ENCODE measurements at places on chromosomes 4 and X.

- DNase-seq = no peak
Measured at GRCh38 chr4:74258963-74259362, 49.3 kb upstream of the EPGN start.

DNA sequence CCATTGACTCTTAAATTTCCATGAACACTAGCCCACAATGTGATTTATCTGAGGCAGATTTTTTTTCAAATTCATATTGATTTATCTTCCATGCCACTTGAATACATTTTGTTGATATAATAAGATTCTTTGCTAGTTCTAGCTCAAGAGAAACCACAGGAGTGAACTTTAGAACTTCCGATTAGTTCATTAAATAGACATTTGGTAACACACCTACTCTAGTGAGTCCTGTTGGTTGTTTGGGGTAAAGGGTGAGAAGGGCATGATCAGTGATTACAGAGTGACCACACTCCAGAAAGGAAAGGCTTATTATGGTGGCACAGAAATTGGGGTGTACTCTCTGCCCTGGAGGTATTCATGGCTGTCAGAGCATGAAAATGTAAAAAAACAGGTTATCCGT, 120.4 kb downstream of the CDKL5 start:
- DNase-seq = no peak

DNA sequence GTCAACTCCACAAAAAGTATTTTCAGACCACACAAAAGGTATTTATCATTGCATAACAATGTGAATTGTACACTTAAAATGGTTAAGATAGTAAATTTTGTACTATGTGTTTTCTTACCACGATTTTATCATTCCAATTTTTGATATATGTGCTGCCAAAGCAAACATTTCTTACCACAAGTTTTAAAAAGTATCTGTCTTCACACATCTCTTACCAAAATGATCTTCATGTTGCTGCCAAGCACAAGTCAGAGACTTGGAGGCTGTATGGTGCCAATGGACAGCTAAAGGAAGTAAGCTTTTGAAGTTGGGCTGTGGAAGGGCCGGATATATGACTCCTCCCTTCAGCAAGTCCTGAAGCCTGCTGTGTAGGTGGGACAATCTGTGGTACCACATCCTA, 67.9 kb downstream of the TMLHE start:
- DNase-seq = no peak

- DNase-seq = no peak
Measured at GRCh38 chr4:77002321-77003107, 53.0 kb downstream of the SEPTIN11 start.

- no peak for DNase-seq
Measured at GRCh38 chrX:140943513-140943912, 58.9 kb upstream of the SPANXB1 start.

- no peak for DNase-seq
Measured at GRCh38 chrX:72255445-72255844, 16.6 kb upstream of the ERCC6L start.

- no peak for DNase-seq
Measured at GRCh38 chrX:22430701-22431100, 158.0 kb downstream of the CBLL2 start.

- no peak for DNase-seq
Measured at GRCh38 chrX:80578517-80579105, 158.4 kb downstream of the TENT5D start.

DNA sequence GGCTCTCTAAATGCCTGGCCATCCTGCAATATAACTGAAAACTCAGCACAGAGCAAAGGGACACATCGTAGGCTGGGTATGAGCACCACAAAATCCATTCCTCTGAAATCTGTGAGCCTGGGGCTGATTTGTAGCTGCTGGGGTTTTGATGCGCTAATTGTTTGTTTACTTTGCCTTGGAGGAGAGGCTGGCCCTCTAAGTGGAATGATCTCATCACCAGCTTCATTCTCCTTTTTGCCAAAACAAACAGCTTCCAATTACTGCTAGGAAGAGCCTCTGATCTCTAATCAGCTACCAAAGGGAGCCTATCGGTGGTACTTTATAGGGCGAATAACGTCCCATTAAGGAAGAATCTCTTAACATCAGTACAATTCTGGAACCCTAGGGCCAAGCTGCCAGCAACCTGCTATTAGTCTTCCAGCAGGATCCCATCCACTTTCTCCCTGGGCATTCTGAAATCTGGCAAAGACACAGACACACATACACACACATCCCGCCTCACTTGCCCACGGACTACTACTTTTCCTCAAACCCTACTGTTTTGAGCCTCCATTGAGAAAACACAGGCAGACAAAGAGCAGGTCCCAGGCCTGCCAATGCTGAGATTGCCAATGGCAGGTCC, 5.8 kb downstream of the ANOS1 start:
- no peak for DNase-seq

GRCh38 chr4:126899331-126899801, 733.4 kb upstream of the INTU start:
- no peak for DNase-seq

DNA sequence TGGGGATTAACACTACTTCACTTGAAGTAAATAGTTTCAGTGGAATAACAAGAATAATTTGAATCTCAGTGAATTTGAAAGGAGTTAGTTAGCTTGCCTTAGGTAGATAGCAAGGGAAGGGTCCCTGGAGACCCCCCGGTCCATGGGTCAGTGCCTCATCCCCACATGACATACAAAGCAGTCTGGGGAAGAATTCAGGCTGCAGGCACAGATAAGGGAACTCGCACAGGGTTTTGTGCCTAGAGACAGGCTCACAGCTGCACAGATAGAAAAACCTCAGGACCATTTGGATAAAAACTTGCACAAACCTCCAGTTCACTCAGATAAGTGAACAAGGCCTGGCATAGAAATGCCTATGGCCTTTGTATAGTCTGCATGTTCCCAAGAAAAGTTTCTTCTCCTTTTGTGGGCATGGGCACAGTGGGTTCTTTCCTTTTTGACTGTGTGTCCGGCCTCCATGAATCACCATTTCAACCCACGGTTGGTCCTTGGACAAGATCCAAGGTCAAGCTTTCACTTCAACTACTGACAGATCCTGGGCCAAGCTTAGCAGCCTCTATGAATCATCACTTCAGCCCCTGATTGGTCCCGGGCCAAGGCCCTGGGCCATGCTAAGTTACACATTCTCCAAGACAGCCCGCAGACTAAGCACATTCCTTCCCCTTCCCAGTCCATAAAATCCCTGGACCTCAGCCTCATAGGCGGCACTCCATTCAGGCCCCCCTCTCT, 108.3 kb upstream of the KLHL4 start:
- no peak for DNase-seq

DNA sequence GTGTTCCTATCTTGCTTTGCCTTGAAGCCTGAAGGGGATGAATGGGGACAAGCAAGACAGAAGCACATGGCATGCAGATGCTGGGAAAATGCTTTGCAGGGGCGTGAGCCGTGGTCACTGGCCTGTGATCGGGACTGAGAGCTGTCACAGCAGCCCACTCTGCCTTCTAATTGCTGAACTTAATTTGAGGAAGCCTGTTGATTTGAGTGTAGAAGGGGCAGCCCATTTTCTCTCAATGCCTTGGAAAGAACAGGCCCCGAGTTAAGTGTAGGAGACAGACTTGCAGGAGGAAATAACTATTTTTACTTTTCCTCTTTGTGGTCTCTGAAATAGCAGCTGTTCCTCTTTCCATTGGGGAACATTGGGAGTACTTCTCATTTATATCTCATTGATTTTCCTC, 26.1 kb upstream of the TBC1D1 start:
- no peak for DNase-seq

DNA sequence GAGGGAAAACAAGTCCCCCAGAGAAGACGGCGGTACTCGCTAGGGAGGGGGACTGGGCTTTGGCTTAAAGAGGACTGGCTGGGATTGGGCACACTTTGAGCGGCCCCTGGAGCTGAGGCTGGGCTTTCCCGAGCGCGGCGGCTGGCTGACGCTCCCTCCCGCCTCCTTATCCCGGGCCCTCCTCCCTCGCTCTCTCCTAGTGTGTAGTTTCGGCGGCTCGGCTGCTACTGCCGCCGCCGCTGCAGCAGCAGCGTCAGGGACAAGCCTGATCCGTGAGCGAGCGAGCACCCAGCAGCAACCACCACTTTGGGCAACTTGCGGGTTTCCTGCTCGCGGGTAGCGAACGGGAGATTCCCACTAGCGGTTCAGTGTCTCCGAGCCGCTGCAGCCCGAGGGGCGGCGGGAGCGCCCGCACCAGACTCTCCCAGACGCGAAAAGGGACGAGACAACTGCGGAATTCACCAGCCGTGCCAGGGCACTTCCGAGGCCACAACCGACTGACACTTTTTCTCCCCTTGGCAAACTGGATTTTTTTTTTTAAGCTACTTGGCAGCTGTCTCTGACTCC, 632 bp upstream of the PCDH7 start:
- no peak for DNase-seq

GRCh38 chrX:154712781-154713740, 37.8 kb downstream of the GAB3 start:
- DNase-seq = no peak

GRCh38 chrX:140572724-140573123, 67.9 kb upstream of the SOX3 start:
- no peak for DNase-seq

GRCh38 chr4:6520978-6521377, 48.6 kb upstream of the PPP2R2C start:
- DNase-seq = no peak

- no peak for DNase-seq
Measured at GRCh38 chr4:176044589-176044951, 21.1 kb upstream of the WDR17 start.

GRCh38 chrX:106341823-106342222, 173.7 kb downstream of the PWWP3B start:
- DNase-seq = no peak

GRCh38 chrX:30626402-30626801, 26.8 kb upstream of the GK start:
- DNase-seq = no peak

DNA sequence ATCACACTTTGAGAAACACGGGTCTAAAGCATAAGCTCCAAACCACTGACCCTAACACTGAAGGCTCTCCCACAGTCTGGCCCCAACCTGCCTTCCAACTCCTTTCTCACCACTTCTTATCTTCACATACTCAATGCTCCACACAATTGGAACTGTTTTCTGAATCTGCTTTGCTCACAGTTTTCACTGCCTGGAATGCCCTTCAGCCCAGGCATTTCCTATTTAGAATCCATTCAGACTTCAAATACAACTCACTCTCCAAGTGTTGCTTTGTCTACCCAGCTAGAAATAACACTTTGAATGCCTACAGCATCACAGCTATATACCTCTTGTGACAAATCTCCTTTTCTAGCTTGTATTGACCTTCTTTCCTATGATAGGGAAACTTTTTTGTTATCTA, 10.2 kb downstream of the OTUD4 start:
- no peak for DNase-seq

DNA sequence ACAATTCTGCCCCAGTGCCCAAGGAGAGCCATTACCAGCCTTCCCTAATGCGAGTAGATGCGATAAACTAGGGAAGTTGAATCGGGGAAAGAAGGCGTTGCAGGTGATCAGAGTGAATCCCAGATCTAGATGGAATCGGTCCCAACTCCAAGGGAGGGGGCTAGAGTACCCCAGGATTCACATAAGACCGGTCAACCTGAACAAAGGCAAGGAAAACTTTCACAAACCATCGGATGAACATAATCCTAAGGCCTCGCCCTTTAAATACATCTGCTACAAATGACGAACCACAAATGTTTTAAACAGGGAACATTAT, 11.2 kb upstream of the ZCCHC13 start:
- DNase-seq = no peak

DNA sequence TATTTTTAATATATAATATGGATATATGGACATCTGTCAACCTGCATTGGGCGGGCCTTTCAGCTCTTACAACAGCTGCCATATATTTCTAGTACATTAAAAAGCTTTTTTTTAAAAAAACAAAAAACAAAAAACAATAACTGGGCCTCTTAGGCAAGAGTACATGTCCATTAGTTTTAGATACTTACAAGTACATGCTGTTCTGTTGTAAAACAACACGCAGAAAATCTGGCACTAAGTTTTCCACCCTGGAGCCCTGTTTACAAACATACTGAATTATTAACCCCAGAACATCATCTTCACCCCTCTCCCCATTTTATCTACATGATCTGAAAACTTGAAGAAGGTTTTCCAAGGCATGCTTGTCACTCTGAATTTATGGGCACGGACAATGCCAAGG, 29.8 kb downstream of the RAI2 start:
- DNase-seq = no peak

DNA sequence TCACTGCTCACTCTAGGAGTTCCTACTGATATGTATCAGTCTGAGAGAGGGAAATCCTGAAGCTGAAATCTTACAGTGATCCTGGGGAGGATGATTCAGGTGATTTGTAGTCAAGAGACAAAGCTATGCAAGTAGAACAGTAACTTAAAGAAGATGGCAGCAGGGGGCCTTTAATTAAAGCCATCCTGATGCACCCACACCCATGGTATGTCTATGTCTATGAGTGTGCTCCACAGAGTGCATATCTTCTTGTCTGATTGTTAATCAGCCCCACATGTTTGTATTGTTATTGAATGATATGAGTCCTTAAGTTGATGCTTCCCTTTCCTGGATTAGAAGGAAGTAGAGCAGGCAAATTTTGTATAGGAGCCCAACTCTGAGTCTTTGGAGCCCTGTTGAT, 78.8 kb downstream of the NHS start:
- no peak for DNase-seq

- DNase-seq = no peak
Measured at GRCh38 chrX:10086676-10087075, 70.1 kb upstream of the CLCN4 start.

Measured in esophagus squamous epithelium (tissue), 5 donors.